ENCODE measurements at places on chromosomes 1 and 21.
A peak's percentile ranks its signal among the peaks of the same experiment; 100 is the strongest.

DNA sequence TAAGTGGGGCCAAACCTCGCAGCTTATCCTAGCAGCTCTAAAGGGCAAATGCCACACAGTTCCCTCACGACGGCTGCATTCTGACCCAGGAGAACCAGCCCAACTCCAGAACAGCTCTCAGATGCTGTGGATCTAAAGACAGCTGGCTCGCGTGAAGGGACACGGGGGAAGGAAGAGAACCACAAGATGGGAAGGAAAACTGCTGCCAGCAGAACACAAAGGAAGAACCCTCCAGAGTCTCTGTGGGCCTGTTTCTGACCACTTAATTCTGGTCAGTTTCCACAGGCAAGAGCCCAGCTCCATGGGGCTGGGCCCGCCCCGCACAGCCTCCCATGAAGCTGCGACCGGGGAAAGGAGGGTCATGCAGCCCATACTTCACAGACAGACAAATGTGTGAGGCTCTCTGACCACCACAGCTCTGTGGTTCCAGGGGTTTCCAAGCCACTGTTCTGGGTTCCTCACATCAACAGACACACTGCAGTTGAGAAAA, 61.1 kb downstream of the SLC45A1 start:
- no peak for DNase-seq

GRCh38 chr1:38875811-38876210, 2.7 kb upstream of the MYCBP start:
- no peak for DNase-seq

GRCh38 chr21:15788847-15789523, 59.2 kb downstream of the USP25 start:
- no peak for DNase-seq

DNA sequence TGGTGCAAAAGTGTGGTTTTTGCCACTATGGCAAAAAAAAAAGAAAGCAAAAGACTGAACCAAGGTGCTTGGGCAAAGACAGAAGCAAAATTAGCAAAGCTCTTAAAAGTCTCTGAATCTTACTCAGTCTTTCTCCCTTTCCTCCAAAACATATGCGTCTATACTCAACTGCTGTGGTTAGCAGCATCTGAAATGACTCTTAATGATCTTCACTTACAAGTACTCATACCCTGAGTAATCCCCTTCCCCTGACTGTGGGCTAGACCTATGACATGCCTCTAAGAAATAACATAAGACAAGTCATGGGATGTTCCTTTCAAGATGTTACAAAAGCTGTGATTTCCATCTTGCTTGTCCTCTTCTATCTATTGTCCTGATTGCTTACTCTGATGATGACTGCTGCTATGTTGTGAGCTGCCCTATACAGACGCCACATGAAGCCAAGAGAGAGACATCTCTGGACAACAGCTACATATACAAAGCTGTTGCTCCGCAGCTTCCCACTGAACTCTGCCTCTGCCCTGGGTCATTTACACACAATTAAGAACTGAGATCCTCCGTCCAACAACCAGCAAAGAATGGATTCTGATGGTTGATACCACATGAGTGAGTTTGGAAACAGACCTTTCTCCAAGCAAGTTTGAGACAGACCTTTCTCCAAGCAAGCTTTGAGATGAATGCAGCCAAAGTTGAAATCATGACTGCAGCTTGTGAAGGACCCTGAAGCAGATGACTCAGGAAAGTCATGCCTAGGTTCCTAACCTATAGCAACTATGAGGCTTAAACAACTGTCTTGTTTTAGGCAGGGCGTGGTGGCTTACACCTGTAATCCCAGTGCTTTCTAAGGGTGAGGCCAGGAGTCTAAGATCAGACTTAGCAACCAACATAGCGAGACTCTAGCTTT, 55.2 kb downstream of the PUM1 start:
- peak; percentile 37 for DNase-seq

GRCh38 chr1:10424034-10424433, 6.2 kb upstream of the CENPS start:
- no peak for DNase-seq

DNA sequence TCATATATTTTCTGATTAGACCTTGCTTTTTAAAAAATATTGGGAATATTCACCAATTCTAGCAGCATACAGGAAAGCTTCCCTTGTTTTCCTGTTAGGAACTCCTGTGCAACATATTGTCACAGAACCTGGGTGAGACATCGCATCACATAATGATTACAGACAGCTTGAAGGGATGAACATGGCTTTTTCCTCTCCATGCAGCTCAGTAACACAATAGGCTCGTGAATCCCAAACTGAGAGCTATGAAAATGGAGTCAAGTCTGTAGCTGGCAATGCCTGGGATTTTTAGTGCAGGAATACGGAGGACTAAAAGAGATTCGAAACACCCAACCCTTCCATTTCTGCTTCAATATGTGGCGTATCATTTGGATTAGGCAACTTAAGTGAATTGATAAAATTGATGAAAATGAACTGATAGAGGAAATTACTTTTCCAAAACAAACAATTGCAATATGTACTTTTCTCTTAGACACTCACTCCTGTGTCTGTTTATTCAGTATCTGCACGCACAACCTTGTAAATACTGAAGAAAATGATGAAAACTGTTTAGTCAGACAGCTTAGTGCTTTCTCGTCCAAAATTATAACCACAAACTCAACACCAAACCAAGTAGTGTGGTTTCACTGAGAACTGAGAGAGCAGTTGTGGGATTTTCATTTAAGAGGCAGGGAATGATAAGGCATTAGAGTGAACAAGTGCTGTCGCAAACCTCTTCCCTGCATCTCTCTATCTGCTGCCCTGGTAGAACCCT, 250.4 kb downstream of the PTBP2 start:
- DNase-seq, result no peak

DNA sequence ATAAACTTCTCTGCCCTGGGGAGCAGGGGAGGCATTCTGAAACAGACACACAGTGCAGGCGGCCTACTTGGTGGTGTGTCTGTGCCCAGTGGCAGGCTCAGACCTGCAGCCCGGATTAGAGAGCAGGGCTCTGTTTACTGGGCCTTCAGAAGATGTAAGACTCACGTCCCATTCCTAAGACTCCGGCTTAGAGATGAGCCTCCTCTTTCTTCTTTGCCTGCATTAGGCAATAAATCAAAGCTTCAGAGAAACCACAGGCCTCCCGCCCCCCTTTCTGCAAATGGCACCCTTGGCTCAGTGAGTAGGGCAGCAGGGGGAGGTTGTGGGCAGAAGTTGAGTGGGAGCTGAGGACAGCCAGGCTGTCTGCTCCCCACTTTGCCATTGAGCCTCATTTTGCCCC, 35.8 kb downstream of the LGR6 start:
- DNase-seq, result no peak

- DNase-seq, result no peak
Measured at GRCh38 chr1:208159555-208160258, 84.5 kb downstream of the PLXNA2 start.

DNA sequence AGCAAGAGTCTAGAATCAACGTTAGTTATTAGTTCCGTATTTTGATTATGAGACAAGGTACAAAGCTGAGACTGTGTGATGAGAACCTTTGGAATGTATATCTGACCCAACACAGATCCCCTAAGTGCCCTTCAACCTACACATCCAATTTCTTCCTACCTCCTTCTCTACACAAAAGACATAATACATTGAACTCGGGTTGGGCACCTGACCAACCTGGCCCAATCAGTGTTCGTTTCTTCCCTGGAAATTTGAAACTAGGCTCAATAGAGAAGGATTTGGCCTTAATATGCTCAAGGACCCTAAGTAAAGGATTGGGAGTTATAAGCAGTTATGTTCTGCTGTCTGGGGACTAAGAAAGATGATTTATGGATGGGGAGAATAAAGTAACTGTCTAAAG, 12.1 kb downstream of the ITSN1 start:
- DNase-seq, result no peak

- peak; percentile 51 for DNase-seq
Measured at GRCh38 chr1:20184997-20185833, 681 bp upstream of the UBXN10 start.

- peak; percentile 75 for DNase-seq
Measured at GRCh38 chr1:44714944-44715571, 15.9 kb downstream of the RNU5D-1 start.

GRCh38 chr1:116769561-116769977, 15.3 kb downstream of the CD2 start:
- DNase-seq, result peak; percentile 61

DNA sequence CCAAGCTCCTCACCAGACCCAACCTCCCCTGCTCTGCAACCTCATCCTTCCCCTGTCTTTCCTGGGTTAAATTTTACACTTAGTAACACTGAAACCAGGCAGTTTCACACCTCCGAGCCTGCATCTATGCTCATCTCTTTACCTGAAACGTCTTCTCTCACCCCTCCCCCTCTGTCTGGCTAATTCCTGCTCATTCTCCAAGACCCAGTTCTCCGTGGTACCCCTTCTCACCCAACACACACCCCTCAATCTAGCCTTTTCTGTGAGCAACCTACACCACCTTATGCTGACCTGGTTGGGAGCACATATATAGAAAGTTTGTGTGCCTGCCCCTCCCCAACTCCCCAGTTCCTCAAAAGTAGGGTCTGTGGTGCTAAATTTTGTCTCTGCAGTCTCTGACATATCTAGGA, 3.7 kb upstream of the KIAA1614 start:
- DNase-seq, result peak; percentile 38

- DNase-seq, result no peak
Measured at GRCh38 chr1:981955-982558, at the start of gene PERM1. PERM1 (minus strand) TSS chr1:982093; CDS start chr1:981029, 1,064 bp downstream.

DNA sequence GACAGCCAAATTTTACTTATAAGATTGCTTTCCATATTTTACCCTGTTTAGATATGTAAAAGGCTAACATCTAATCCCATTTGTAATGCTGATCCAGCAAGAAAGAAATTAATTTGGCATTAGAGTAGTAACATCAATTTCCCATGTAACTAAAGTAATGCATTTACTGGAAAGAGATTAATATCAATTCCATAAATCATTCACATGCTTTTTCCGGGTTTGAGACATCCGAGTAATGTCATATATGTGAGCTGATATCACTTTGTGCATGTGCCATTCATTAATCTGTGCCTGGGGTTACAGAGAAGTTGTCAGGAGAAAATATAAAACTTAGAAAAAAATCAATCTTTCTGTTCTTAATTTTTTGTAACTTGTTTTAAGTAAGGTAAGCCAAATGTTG, 206.1 kb downstream of the AGBL4 start:
- DNase-seq, result no peak

- DNase-seq, result no peak
Measured at GRCh38 chr1:226596531-226597165, 48.1 kb downstream of the STUM start.

DNA sequence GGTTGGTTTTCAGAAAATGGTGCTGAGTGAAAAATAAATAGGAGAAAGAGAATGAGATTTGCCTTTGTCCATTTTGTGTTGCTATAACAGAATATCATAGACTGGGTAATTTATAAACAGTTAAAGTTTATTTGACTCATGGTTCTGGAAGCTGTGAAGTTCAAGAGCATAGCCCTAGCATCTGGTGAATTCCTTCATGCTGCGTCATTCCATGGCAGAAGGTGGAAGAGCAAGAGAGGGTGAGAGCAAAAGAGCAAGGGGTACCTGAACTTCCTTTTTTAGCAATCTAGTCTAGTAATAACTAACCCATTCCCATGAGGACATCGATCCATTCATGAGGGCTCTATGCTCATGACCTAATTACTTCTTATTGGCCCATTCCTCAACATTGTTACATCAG, 209.1 kb upstream of the ZP4 start:
- no peak for DNase-seq

DNA sequence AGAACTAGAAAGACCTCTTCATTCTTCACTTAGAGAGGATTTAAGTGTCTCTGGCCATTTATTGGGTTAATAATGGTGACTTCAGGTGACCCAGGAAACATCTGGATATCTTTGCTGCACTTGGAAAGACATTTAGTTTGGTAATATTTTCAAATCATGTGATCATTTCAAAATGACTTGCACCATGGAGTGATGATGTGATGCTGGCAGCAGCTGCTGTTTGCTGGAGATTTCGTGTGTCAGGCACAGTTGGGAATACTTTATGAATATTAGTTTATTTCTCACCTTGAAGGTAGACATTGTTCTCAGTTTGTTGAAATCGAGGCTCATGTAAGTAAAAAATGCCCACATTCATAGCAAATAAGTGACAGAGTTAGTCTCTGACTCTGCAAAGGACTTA, 236.0 kb downstream of the DISC1 start:
- DNase-seq, result no peak

GRCh38 chr1:211843018-211843417, 12.5 kb upstream of the LPGAT1 start:
- no peak for DNase-seq

DNA sequence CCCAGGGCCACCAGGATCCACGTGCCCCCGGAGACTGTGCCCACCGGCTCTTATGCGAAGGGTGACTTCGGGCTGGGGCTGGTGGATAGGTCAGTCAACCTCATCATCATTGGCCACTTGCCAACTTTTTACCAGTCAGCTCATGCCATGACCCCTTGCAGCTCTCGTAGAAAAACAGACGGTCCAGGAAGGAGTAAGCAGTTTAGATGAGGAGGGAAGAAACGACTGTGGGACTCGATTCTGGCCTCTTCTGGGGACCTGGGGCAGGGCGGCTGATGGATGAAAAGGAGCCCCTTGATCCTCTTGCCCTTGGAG, 41.0 kb downstream of the UBASH3A start:
- DNase-seq, result no peak

- DNase-seq, result no peak
Measured at GRCh38 chr1:8409106-8409505, 91.2 kb downstream of the SLC45A1 start.

- DNase-seq, result no peak
Measured at GRCh38 chr1:12475101-12475500, 142.9 kb downstream of the DHRS3 start.
